Kidney epithelial cell (primary cell): ENCODE measurements at places on chromosomes 4 and X. TPM values are rescaled to one million over a fixed set of nuclear protein-coding genes. Genes with fewer than 3 reads are reported as not detected.

DNA sequence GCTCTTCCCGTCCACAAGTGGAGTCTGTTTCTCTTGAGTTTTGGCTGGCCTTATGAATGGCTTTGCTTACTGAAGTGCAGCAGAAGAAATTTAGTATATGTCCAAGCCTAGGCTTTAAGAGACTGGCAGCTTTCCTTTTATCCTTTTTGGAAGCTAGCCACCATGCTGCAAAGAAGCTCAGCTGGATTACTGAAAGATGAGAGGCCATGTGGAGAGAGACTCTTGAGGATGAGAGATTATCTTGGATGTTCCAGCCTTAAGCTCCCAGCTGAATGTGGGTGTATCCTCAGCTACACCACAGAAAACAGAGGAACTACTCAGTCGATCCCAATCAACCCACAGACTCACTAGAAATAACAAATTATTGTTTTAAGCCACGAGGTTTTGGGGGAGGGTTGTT lies 12.5 kb downstream of the CCNG2 start:
- no peak for DNase-seq

GRCh38 chrX:69285881-69286564 lies 120.8 kb upstream of the PJA1 start:
- no peak for DNase-seq

DNA sequence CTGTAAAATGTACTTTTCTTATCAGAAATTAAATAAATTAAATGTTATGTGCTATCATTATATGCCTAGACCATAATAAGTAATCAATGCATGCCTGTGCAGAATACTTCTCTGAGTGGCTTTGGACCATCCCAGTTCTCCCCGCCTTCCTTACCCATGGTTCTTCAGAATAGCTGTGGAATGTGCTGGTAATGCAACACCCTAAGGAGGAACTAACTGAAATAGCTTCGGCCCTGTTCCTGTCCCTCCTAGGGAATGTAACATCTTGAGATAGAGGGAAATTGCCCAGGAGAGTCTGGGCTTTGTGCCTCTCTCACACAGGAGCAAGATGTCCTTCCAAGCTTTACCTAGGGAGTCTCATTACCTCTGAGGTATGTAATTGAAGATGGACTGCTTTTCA lies 693.6 kb upstream of the HS3ST1 start:
- DNase-seq, result no peak

- DNase-seq, result peak; percentile 93
Measured at GRCh38 chr4:147103403-147103946, 157.8 kb upstream of the TTC29 start.

DNA sequence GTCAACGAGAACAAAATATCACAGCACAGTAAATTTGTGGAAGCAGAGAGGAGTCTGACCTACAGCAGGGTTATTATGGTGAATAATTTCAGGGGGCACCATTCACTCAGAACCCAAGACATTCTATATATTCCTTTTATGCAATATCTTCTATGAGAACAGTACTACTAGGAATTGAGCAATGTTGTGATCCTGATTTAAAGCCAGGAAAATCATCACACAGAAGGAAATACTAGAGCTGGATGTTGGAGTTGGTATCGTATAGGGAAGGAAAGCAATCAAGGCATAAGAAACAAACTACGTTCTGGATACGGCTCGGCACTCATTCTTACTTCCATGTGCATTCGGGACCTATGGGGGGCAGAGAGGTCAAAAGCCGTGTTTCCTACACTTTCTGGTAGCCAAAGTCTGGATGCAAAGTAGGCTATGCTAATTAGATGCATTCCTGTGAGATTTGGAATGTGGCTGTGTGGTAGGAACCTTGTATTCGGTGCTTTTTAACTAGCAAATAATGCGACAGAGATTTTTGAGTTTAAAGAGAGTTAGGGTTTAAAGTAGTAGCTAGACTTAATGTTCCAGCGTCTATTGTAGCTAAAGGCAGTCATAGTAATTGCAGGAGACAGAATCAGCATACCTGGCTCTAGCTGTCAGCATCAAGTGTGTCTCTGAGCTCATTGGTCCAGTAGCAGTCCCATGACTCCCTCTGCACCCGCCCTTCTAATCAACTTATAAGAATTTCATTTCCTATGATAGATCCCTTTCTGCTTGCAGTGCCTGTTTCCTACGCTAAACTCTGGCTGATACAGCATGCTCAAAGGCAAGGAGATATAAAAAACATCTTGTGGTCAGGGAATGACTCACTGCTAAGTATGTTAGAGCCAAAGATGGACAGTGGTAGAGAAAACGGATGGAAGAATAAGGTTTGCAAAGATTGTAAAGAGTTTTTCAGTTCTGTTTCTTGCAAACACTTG lies 43.3 kb upstream of the PDGFC start:
- peak; percentile 66 for DNase-seq

- no peak for DNase-seq
Measured at GRCh38 chr4:181933471-181933870, 309.7 kb upstream of the TENM3 start.

DNA sequence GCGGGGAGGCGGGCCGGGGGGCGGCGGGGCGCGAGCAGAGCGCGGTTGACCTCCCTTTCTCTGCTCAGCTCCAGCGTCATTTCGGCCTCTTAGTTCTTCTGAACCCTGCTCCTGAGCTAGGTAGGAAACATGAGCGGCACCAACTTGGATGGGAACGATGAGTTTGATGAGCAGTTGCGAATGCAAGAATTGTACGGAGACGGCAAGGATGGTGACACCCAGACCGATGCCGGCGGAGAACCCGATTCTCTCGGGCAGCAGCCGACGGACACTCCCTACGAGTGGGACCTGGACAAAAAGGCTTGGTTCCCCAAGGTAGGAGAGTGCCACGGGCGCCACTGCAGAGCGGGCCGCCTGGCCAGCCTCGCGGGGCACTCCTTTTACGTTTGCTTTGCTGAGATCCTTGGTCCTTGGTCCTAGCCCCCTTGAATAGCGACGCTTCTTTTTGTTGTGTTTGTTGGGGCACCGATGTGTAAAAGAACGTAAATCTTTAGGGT lies at the start of gene HTATSF1:
HTATSF1 (plus strand) TSS at position 37 of the 497 bp plus-strand sequence; CDS start at position 130, 93 bp downstream.
- no peak for DNase-seq

DNA sequence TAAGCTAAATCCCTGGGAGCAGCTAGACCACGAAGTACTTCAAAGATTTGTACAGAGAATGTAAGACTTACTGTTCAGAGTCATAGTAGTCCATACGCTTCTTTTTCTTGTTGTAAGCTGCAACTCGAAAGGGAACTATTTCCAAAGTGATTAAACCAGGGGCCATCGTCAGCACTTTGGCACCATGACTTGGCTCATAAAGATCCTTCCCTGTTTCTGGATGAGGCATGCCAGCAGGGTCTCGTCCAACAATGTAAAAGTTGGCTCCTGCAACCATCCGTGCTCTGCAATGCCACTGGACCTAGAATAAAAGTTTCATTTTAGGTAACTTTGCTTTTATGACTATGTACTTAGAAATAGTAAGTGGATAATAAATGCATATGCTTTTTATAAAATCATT lies 88.5 kb downstream of the PAPSS1 start:
- no peak for DNase-seq

DNA sequence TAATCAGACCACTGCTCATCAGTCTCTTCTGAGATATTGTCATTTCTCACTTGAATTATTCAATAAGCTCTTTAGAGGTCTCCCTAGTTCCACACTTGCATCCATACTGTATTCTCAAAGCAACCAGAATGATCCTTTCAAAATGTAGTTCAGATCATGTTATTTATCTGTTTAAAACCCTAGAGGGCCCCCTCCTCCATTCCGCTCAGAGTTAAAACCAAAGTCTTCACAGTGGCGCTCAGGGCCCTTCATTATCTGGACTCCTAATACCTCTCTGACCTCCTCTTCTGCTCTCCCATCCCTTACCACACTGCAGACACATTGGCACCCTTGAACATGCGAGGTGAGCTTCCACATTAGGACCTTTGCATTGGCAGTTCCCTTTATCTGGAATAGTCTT lies 32.7 kb upstream of the HPGDS start:
- no peak for DNase-seq

DNA sequence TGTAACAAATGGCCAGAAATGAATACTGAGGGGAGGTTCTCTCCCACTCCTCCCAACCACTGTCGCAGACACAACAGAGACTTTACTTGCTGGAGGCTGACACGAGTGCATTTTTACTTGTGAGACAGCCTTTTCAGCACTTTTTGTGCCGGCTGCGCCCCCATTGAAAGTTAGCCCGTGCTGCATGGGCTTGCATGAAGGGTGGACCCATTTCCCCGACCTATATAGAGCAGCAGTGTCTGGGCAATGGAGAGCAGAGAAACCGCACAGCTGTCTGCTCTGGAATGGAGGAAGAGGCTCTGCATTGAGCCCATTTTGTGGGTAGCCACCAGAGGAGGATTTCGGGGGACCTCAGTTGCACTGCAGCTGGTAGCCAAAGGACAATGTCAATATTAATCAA lies 208.8 kb downstream of the UGT8 start:
- no peak for DNase-seq

DNA sequence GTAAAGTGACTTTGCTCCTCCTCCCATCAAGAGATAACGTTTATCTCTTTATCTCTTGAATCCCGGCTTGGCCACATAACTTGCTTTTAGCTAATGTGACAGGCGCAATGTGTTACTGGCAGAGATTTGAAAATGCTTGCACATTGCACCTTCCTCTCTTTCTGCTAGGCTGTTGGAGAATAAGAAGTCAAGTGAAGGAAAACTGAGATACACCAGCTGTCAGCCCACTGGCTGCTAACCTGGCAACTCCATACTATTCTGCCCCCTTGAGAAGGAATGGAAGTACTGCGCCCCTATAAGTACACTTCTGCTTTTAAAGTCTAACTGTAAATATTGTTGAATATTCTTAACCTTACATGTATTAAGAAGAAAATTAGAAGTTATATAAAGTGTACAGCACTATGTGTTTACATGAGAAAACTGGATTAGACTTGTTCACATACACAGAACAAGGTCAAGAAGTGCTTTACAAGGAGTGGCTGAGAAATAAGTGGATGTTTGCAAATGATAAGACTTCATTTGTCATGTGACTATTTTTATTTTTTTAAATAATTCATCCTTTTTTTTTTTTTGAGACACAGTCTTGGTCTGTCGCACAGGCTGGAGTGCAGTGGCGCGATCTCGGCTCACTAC lies 424.5 kb upstream of the CTSO start:
- DNase-seq, result no peak

DNA sequence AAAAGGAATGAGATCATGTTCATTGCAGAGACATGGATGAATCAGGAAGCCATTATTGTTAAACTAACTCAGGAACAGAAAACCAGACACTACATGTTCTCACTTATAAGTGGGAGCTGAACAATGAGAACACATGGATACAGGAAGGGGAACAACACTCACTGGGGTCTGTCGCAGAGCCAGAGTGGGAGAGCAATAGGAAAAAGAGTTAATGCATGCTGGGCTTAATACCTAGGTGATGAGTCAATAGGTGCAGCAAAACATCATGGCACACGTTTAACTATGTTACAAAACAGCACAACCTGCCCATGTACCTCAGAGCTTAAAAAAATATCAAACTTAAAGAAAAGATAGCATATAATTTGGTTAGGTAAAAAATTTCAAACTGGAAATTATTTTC lies 281.4 kb downstream of the PABPC4L start:
- no peak for DNase-seq

- DNase-seq, result no peak
Measured at GRCh38 chr4:25109511-25109910, 50.7 kb downstream of the SEPSECS start.

GRCh38 chr4:166308647-166309046 lies 435.6 kb downstream of the TLL1 start:
- no peak for DNase-seq

GRCh38 chr4:87819281-87819919 lies 13.4 kb upstream of the MEPE start:
- DNase-seq, result peak; percentile 71

DNA sequence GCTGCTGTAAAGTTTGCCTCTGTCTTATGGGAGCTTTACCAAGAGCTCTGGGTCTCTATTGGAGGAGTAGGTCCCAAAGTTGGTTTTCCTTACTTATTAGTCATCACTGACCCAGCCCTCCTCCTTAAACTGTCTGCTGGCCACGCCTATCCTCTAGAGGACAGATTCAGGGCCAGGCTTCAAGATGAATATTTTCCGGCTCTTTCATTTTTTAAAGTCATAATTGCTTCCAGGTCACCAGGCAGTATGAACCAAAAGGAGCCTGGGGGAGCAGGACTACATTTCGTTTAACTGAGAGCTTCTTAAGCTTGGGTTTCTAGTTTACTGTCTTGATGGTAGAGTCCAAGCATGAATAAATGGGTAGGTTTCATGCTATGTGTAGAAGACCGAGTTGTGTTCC lies 13.7 kb downstream of the BCORL1 start:
- DNase-seq, result no peak

Gene GAGE13
- not detected in 2 replicates for total RNA-seq

Gene RTL3
- total RNA-seq, result not detected in 2 replicates

Gene RS1
- total RNA-seq, result not detected in 2 replicates

Gene RBM46
- 0.04 and 0.21 TPM in 2 replicates for total RNA-seq

Gene GUCY1B1
- total RNA-seq, result 1.7 and 2.8 TPM in 2 replicates

Gene TCEAL5
- 0.21 TPM in 1 of 2 replicates, not detected in the other for total RNA-seq

Gene CT45A10
- not detected in 2 replicates for total RNA-seq

Gene ITIH6
- total RNA-seq, result not detected in 2 replicates

Gene SAGE1
- total RNA-seq, result not detected in 2 replicates

Gene SPANXA2
- 0.41 TPM in 1 of 2 replicates, not detected in the other for total RNA-seq

Gene MAGEB17
- total RNA-seq, result not detected in 2 replicates

Gene MAMLD1
- 2.1 and 3.0 TPM in 2 replicates for total RNA-seq

Gene FRG2
- total RNA-seq, result not detected in 2 replicates
